Chondrocyte (in vitro differentiated cells): ENCODE measurements at places on chromosomes 12 and 14. TPM values are rescaled to one million over a fixed set of nuclear protein-coding genes. Genes with fewer than 3 reads are reported as not detected.

Gene SYT1
- 0.37 to 2.1 TPM (median 0.64 TPM) in 3 replicates for total RNA-seq

Gene TRPV4
- 1.2 to 2.2 TPM (median 1.8 TPM) in 3 replicates for total RNA-seq

Gene CCNT1
- 26.4 to 34.9 TPM (median 28.9 TPM) in 3 replicates for total RNA-seq

Gene PTGER2
- total RNA-seq, result 1.7 to 3.8 TPM (median 2.5 TPM) in 3 replicates

Gene CD4
- total RNA-seq, result 0.70 to 1.2 TPM (median 0.72 TPM) in 3 replicates

Gene TMEM30B
- total RNA-seq, result 2.7 to 9.3 TPM (median 7.9 TPM) in 3 replicates

DNA sequence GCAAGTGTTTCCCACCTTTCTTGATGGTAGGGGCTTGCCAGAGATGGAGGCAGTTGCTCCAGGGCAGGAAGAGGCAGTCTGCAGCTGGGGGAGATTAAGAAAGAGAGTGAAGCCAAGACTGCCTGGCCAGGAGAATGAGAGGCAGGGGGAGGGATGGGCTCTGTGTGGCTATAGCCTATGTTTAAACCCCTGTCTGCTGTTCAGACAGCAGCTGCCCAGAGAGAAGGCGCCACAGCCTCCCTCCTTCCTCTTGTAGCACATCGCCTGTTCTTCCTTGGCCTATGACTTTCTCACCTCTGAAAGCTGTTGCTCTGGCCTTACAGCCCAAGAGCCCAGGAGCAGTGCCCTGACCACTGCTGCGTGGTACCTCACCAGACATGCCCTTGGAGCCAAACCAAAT lies 61.7 kb downstream of the EMP1 start:
- no peak for DNase-seq

- no peak for DNase-seq
These were observed 236.3 kb downstream of the GALC start for GRCh38 chr14:87756661-87757060.

DNA sequence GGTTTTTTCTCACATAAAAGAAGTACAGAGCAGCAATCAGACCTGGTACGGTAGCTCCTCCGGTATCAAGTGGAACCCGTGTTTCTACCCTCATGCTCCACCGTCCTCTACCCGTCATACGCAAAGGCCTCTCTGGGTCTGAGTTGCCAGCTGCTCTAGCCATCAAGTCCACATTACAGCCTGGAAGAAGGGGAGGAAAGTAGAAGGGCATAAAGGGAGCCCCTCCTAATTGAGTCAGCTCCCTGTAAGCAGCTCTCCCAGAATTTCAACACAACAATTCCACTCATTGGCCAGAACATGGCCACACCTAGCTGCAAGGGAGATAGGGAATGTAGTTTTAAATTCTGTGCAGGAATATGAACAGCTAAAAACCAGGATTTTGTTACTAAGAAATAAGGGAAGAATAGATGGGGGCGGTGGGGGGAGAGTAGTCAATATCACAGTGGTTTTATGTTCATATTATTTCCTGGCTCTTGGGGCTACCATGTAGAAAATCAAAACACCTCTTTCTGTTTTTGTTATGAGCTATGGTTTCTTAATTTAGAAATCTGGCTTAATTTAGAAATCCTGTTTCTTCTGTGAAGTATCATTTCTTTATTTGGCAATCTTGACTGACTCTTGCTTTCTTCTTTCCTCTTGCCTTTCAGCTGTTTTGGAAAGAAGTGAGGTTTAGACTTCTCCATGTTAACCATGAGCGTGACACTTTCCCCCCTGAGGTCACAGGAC lies 103.9 kb downstream of the AKAP6 start:
- no peak for DNase-seq

- DNase-seq, result no peak
These were observed 92.8 kb downstream of the DNAH10 start for GRCh38 chr12:123854918-123855317.

DNA sequence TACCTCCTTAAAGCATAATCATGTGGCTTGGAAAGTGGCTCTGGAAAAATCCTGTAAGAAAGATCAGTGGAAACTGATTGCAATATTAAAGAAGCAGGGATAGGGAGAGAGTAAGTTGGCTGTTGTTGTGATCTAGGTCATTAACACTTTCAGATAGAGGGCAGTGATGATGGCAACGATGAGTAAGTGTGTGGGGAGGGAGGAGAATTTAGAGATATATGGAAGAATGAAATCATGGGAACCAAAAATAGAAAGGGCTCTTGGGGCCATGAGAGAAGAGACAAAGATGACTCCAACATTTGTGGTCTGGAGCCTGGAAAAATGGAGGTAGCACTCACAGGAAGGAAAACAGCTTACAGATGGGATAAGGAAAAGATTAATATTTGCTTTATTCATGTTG lies 23.3 kb downstream of the SNRPF start:
- no peak for DNase-seq

DNA sequence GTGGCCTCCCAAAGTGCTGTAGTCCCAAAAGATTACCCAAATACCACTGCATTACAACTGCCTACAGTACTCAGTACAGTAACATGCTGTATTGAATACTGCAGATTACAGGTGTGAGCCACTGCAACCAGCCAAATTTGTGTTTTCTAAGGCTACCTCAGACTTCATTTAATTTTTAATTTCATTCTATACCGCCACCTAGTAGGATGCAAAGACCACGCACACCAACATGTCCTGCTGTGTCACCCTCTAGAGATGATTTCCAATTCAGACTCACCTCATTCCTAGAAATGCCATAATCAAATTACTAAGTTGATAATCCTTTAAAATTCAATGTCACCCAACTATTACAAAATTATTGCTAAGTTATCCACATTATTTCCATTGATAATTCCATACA lies 15.1 kb downstream of the DICER1 start:
- DNase-seq, result no peak

- no peak for DNase-seq
These were observed 235.0 kb downstream of the CRADD start for GRCh38 chr12:93912086-93912733.

DNA sequence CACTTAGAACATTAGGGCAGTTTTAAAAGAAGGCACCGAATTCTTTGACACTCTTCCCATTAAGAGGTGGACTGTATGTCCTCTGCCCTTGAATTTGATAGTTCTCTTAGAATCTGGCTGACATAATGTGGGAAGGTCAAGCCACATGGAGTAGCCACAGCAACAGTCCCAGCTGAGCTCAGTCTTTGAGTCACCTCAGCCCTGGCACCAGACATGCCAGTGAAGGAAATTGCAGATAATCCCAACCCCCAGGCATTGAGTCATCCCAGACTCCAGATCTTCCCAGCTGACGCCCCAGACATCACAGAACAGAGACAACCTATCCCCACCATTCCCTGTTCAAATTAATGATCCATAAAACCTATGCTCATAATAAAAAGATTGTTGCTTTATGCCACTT lies 83.4 kb downstream of the GTF2A1 start:
- no peak for DNase-seq

GRCh38 chr14:35808076-35808637 lies 938 bp downstream of the RALGAPA1 start:
- DNase-seq, result no peak

GRCh38 chr12:58602179-58602578 lies 318.1 kb downstream of the LRIG3 start:
- DNase-seq, result no peak

- no peak for DNase-seq
These were observed 14.0 kb upstream of the MAP1LC3B2 start for GRCh38 chr12:116545144-116545543.

DNA sequence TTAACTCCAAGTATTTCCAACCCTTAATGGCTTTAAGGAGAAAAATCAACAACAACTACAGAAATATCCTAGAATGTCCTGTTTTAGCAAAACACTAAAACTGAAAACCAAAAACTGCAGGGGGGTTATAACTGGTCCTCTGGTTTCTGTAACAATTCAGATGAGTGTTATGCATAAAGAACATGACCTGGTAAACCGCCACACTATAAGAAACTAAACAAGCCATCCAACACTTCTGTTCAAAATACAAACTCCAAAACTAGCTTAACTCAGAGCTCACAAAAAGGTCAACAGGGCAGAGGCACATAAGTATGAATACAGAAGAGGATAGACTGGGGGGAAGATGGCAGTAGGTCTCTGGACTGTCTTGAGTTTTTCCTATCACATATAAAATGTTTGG lies 38.0 kb downstream of the HECTD4 start:
- no peak for DNase-seq

GRCh38 chr12:122099856-122100255 lies 21.3 kb downstream of the MLXIP start:
- DNase-seq, result no peak

- no peak for DNase-seq
These were observed 103.7 kb downstream of the SRGAP1 start for GRCh38 chr12:63948211-63948610.

DNA sequence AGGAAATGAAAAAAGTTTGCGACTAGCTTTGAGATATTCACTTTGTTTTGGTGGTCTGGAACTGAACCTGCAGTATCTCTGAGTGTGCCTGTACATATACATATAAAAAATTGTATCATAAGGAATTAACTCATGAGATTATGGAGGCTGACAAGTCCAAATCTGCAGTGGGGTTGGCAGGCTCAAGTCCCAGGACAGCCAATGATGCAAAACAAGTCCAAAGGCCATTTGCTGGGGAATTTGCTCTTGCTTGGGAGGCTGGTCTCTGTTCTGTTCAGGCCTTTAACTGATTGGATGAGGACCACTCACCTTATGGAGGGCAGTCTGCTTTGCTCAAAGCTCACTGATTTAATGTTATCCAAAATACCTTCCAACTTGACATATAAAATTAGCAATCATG lies 66.8 kb downstream of the FGD4 start:
- no peak for DNase-seq

- no peak for DNase-seq
These were observed 329.8 kb upstream of the TMPO start for GRCh38 chr12:98185606-98186005.
